ENCODE measurements at places on chromosomes 7 and 10.

DNA sequence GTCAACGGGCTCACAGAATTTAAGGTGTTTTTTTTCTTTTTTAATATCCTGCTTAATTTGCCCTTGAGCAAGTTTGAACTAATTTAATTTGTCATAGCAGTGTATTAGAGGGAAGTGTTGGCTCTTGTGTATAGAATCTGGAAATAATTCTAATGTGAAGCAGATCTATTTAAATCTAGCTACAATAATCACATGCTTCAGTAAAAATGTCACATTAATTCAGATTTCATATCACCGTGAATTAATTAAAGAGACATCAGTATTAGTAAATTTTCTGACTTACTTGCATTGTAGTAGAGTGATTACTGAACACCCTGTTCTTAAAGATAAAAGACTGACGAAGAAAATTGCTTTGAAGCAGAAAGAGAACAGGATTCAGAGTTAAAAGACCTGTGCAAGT, 124.7 kb downstream of the DGKB start:
- DNase-seq, result no peak

GRCh38 chr7:85021101-85021704, 165.7 kb downstream of the SEMA3D start:
- no peak for DNase-seq

- peak; percentile 50 for DNase-seq
These were observed 36.8 kb downstream of the CTBP2 start for GRCh38 chr10:125123476-125124114.

DNA sequence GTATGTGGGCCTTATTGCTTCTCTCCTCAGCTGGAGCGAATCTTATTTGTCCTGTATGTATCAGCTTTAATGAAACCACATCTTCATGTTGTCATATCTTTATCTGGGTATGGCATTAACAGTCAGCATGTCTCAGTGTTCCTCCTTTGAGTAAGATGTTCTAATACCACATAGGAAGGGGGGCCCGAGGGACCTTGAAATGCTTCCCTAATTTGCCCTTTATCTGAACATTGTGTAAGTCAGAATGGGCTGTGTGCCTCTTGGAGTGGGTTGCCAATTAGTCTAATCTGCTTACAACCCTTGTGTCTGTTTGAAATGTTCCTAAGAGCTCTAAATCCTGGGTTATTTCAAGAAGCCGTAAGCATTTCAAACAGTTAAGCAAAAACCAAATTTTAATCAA, 623.8 kb downstream of the SUGCT start:
- no peak for DNase-seq

DNA sequence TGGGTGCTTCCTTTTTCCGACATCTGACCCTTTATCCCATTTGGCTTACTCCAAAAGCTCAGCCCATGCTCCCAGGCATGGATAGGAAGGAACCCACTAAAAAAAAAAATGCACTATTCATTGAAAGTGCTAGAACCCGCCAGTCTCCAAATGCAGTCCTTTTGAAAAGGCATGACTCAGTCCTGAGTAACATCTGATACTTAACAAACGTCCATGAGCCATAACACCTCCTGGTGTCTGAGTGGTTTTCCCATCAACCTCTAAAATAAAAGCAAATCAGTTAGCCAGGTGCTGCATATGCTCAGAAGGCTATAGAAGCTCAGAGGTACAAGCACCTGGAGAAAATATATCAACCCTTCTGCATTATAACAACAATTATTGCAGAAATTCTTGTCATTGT, 45.0 kb upstream of the CACUL1 start:
- no peak for DNase-seq

GRCh38 chr7:22561895-22562593, 62.1 kb upstream of the STEAP1B start:
- no peak for DNase-seq

- no peak for DNase-seq
These were observed 246.6 kb downstream of the ZMYND11 start for GRCh38 chr10:381805-382204.

GRCh38 chr7:51024867-51025266, 242.2 kb upstream of the GRB10 start:
- DNase-seq, result no peak

GRCh38 chr7:25084821-25085220, 40.2 kb downstream of the CYCS start:
- DNase-seq, result no peak

- DNase-seq, result no peak
These were observed 40.5 kb downstream of the C1QL3 start for GRCh38 chr10:16481052-16481728.

DNA sequence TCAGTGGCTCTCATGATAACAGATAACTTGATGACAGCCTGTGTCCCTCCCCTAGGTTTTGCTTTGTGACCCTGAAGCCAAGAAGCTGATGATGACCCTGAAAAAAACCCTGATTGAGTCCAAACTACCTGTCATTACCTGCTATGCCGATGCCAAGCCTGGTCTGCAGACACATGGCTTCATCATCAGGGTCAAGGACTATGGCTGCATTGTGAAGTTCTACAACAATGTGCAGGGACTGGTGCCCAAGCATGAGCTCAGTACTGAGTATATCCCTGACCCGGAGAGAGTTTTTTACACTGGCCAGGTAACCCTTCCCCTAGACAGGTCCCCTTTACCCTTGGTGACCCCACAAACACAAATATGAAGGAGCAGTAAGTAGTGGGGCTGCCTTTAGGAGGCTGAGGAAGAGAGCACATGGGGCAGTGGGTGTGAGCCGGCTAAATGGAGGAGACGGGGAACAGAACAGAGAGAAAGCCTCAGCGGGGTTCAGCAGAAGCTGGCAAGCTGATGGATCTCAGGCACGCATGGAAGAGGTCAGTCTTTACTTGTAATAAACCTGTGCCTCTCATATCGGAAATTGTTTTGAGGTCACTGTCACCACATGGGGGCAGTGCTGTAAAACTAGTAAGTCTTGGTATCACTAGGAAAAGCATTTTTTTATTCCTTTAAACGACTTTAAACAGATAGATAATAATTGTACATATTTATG, 20.2 kb downstream of the PDCD11 start:
- peak; percentile 6 for DNase-seq

GRCh38 chr10:113310347-113310746, 242.5 kb upstream of the HABP2 start:
- DNase-seq, result no peak

DNA sequence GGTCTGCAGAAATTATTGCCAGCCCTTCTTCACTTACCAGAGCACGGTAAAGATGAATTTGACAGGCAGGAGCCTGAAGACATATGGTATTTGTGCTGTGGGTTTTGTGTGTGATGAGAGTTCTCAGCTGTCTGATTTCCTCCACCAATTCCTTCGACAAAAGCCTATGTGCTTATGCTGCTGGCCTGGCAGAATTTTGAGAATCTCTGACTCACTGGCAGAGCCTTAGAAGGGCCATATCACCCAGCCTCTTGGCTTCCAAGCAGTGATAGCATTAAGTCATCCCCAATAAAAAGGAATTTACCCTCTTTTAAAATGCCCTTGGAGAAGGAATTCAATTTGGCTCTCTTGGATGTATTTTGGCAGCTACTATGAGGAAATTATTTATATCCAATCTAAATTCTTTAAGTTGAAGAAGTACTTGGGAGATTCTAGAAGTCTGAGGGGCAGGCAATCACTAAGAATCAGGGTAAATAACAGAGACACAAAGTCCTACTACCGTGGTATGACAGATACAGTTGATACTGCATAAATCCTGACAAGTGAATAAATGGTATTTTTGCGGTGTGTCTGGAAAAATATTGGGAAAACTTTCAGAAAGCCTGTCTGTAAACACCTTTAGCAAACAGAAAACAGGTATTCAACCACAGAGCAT, 68.6 kb upstream of the EFCAB10 start:
- no peak for DNase-seq

GRCh38 chr10:83037653-83038052, 1101.7 kb upstream of the GHITM start:
- DNase-seq, result no peak

- no peak for DNase-seq
These were observed 126.8 kb upstream of the AMPH start for GRCh38 chr7:38757931-38758330.

- DNase-seq, result no peak
These were observed 106.9 kb upstream of the ZNF746 start for GRCh38 chr7:149604521-149604920.

DNA sequence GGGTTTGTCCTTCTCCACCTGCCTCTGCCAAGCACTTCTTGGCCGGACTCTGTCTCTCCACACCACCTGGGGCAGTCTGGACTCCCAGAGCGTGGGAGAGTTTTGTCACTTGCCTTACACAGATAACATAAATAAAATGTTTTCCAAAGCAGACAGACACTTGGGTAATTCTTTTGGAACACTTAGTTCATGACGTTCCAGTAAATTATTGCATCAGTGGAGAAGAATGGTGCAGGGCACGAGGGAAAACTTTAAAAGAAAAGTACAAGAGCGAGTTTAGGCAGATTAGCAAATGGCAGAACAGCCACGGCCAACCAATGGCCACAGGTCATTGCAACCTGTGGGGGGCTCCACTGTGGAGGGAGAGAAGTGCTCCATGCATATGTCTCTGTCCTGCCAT, 170.6 kb upstream of the GRB10 start:
- no peak for DNase-seq

DNA sequence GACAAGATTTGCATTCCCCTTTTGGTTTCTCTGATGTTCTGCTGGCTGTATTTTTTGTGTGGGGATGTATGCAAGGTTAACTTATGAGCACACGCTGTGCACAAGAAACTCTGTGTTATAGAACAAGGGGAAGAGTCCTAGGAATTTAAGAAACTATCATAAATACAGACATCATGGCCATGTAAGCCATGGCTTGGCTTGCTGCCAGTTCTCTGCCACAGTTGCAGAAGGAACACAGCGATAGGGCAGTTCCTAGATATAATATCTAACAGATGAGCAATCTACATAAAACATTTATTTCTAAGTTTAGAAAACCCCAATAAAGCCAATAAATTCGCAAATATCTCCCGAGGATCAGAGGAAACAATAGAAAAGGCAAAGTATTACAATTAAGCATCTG, 153.3 kb downstream of the LRRTM3 start:
- DNase-seq, result no peak

GRCh38 chr10:29541422-29542210, 93.2 kb downstream of the SVIL start:
- DNase-seq, result no peak

- DNase-seq, result no peak
These were observed 147.0 kb downstream of the NRP1 start for GRCh38 chr10:33187427-33187999.

- no peak for DNase-seq
These were observed 442 bp downstream of the ANKRD2 start for GRCh38 chr10:97573021-97573420.

DNA sequence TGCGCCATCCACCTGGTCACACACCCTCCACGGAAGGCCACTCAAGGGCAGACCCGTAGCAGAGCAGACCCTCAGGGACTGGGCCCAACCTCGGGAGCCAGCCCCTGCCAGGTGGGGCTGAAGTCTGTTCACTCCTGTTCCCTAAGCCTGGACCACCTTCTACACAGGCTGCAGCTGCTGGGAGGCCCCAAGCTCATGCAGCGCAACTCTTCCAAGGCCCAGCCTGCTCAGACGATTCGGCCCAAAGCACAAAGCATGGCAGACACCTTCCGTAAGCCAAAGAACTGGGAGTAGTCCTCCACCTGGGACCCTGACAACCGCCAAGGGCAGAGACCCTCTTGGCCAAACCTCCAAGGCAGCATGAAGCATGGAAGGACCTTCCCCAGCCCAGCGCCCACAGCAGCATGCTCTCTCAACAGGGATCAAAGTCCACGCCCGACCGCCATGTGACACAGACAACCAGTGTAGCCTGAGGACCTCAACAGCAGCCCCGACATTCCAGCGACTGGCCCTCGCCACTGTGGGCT, 11.5 kb downstream of the SHH start:
- no peak for DNase-seq

- DNase-seq, result no peak
These were observed 336.4 kb downstream of the RNLS start for GRCh38 chr10:88246675-88247074.

GRCh38 chr7:5683280-5683670, 98.2 kb downstream of the RNF216 start:
- no peak for DNase-seq

- DNase-seq, result no peak
These were observed 150.0 kb upstream of the LAMB4 start for GRCh38 chr7:108280136-108280535.

DNA sequence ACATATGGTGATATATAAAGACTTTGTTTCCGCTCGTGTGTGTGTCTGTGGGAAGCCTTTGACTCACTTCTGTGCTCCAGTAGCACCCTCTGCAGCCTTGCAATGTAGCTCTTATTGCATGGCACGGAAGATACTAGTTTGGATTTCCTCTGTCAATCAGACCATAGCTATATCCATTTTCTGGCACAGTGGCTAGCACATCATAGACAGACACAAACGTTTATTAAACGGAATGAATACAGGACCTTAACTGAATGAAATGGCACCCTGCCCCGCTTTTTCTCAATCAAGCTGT, 124.0 kb upstream of the PTPN20 start:
- peak; percentile 42 for DNase-seq

DNA sequence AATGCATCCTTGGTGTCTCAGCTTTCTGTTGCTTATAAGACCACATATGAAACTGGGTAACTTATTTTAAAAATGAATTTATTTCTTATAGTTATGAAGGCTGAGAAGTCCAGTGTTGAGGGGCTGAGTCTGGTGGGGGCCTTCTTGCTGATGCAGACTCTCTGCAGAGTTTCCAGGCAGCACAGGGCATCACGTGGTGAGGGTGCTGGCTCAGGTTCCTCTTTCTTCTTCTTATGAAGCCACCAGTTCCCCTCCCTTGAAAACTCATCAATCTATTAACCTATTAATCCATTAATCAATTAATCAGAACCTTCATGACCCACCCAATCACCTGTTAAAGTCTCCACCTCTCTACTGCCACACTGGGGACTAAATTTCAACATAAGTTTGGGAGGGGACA, 595.6 kb upstream of the NRP1 start:
- DNase-seq, result no peak

- no peak for DNase-seq
These were observed 13.6 kb downstream of the UNCX start for GRCh38 chr7:1246160-1246870.

GRCh38 chr10:132945894-132946255, 3.5 kb upstream of the CFAP46 start:
- no peak for DNase-seq

- no peak for DNase-seq
These were observed 26.3 kb downstream of the DNMBP start for GRCh38 chr10:99983280-99983988.

DNA sequence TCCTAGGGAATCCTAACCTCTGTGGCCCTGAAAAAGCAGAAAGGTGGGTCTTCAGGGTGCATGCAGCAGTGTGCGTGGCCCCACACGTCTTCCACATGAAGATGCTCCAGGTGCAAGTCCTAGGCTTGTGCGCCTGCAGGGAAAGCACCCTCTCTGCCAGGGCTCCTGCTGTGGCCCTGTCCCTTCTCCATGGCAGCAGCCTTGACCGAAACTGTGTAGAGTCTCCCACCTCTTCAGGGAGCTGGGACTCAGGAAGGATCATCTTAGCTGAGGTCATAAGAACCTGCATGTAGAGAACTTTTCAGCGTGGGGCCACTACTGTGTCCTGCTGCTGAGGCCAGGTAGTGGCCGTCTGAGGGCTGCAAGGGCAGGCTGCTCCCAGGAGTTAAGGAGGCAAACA, 6.3 kb upstream of the CSGALNACT2 start:
- no peak for DNase-seq

- DNase-seq, result no peak
These were observed 15.8 kb upstream of the BNIP3 start for GRCh38 chr10:131997366-131998049.

GRCh38 chr7:14888962-14889361, 13.6 kb downstream of the DGKB start:
- DNase-seq, result no peak
